Left colon (tissue), 2 donors: ENCODE measurements at places on chromosomes 16 and 17. TPM values are rescaled to one million over a fixed set of nuclear protein-coding genes. Genes with fewer than 3 reads are reported as not detected.

FBXW10 gene
- total RNA-seq = not detected

DNA sequence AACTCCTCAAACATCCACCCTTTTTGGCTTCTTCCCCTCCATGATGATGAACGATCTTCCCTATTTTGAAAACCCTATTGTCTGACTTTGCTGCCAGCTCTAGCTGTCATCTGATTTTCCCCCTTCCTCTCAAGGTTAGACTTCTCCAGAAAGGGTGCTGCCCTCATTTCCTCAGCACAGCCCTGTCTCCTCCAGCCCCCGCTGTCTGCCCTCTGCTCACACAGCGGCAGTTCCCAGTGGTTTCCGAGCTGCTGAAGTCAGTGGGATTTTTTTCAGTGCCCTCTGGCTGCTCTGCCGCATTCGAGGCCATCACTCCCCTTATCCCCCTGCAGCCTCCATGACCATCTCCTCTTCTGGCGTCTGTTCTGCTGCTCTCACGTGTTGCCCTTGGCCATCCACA lies 26.6 kb upstream of the C17orf107 start:
- no peak for DNase-seq

- no peak for DNase-seq
These were observed 1.3 kb downstream of the RASL10B start for GRCh38 chr17:35732806-35733136.

- DNase-seq = no peak
These were observed 262.7 kb upstream of the KCNJ16 start for GRCh38 chr17:69812240-69812837.

EME1 gene
- total RNA-seq = 0.61 TPM

CHD9NB gene
- 6.1 TPM for total RNA-seq

GRCh38 chr17:43952724-43953666 lies 745 bp downstream of the PYY start:
- DNase-seq = no peak

DNA sequence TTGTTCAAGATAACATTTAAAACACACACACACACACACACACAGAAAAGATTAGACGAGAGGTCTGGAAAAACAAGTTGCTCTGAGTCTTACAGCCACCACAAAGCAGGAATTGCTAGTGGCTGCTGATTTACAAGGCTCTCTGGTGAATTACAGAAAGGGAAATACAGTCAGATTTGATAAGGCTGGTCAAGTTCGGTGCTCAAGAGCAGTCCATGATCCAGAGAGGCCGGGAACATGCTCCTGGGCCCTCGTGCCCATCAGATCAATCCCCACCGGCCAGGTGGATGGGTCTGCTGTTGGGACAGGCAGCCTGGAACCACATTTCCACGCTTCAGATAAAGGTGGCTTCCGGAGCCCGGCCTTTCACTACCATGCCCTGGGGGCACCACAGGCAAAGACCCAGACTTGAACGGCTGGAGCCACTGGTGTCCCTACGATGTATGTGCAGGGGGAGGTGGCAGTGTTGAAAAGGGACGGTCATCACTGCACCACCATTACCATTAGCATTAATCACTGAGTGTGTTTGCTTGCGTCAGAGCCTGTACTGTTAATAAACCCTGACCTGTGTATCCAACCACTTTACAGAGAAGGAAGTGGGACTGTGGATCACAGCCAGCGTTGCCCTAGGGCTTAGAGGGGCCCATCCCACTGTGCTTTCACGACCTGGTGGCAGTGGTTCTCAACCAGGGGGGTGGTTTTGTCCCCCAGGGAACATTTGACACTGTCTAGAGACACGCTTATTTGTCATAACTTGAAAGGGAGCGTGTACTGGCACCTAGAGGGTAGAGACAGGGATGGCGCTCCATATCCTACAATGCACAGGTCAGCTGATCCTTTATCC lies 95.1 kb downstream of the XYLT1 start:
- no peak for DNase-seq

GRCh38 chr17:13281626-13282025 lies 263.8 kb upstream of the ELAC2 start:
- DNase-seq = no peak

PYDC1 gene
- total RNA-seq = not detected

DLX3 gene
- not detected for total RNA-seq

SCGB1C2 gene
- not detected for total RNA-seq

DNA sequence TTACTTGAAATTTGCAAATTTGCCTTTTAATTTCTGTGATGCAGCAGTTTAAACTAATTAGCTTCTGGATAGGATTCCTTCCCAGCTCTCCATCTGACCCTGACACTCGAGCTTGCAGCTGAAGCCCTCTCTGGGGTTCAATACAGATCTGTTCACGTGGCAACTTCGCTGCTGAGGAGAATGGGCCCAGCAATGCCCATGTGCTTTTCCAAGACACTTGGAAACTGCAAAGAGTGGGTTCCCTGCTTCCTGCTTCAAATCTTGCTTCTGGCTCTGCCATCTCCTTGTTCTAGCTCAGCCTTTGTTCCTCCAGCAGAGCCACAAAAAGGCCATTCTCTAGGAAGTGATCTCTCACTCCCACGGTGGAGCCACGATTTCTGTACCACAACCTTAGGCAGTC lies 50.0 kb upstream of the IRX6 start:
- DNase-seq = no peak

GRCh38 chr17:74680213-74680612 lies 32.5 kb downstream of the CD300LF start:
- no peak for DNase-seq
